ENCODE measurements at places on chromosomes 11 and 22. TPM values are rescaled to one million over a fixed set of nuclear protein-coding genes. Genes with fewer than 3 reads are reported as not detected.

- no peak for ATAC-seq
Measured at GRCh38 chr22:27115816-27116256, 458.4 kb downstream of the MIAT start.

- no peak for ATAC-seq
Measured at GRCh38 chr11:36500315-36500721, 9.8 kb downstream of the TRAF6 start.

GRCh38 chr11:78190871-78191538, 2.3 kb downstream of the USP35 start:
- no peak for ATAC-seq

GRCh38 chr22:25555586-25555985, 8.9 kb upstream of the GRK3 start:
- ATAC-seq: no peak

DNA sequence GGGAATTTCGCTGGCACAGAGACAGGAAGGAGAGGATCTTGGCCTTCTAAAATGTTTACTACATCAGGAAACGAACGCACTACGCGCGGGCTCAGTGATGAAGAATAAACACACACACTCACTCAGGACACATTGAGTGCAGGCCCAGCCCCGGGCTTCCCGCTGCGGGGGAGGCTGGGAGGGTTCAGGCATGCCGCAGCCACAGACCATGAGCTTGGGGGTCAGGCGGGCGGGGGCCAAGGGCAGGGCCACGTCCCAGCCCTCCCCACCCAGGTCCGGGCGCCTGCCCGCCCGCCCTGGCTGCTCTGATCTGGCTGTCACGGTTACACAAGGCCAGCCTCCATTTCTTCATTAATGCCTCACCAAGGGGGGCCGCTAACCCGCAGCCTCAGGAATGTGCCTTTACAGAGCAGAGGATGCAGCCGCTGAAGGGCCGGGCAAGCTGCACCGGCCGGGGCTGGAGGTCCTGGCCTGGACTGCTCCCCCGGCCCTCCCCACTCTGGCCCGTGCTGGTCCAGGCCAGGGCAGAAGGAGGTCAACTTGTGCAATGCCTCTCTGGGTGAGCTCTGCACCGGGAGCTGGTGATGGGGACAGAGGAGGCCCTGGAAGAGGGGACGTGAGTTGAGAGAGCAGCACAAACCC, 41.7 kb downstream of the IGF2 start:
- ATAC-seq: peak; percentile 82

DNA sequence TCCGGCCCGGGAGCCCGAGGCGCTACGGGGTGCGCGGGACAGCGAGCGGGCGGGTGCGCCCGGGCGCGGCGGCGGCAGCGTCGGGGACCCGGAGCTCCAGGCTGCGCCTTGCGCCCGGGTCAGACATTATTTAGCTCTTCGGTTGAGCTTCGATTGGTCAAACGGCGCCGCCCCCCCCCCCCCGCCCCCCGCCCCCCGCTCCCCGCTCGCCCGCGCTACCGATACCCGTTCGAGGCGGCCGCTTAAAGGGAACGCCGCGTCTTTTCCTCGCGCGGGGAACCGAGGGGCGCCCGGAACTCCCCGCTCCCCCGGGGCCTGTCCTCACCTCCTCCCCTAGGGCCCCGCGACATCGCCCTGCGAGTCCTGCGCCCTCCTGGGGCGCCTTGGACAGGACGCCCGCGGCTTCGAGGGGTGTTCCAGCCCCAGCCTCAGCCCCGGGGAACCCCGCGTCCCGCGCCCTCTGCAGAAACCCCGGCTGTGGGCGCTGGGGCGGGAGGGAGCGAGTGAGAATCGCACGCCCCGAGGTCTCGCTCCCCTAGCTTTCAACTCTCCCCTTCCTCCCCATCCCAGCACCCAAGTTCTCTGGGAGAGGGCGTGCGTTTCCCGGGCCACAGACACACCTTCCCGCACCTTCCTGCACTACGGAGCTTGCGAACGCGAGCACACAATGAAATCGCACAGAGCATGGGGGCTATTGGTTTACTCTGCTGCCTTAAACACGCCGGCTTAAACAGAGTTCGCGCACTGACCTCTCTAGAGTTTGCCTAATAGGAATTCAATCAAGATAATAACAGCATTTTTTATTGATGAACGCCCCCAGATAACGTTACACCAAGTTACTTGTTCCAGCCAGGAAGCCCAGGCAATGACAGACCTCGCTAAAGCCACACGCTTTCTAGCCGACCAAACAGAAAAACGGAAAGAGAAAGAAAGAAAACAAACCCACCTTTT, at the start of gene BDNF:
Gene BDNF, minus strand, starts transcription at position 105 of the 951 bp plus-strand sequence. CDS start 41,891 bp downstream, outside the sequence.
- peak; percentile 16 for ATAC-seq

- ATAC-seq: no peak
Measured at GRCh38 chr11:67396587-67397389, 4.9 kb downstream of the PPP1CA start.

DNA sequence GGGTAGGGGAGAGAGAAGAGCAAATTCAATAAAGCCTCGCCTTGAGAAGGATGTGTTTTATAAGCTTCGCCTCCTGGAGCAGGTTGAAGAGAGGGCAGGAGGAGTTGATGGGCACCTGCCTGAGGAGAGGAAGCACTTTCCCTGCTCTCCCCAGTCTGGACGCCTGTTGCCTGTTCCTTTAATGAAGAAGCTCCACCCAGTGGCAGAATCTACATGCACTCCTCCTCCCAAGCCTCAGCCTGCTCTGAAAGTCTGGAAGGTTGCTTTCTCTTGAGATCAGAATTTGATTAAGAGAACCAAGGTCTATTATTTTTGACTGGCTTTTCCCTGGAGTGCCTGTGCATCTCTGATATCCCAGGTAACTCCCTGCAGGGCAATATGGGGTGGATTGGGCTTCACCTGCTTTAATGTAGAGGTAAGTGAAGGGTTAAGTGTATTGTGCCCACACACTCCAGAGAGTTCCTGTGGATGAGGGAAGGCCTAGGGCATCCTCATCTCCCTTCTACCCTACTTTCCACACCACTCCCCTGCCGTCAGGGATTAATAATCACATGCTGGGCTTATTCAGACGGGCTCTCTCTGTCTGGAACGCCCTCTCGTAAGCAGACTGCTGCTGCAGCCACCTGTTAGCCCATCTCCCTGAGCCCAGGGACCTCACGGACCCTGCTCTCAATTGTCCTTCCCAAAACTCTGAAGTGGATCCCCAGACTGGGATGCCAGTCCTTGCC, 22.3 kb downstream of the NTM start:
- ATAC-seq: no peak

GRCh38 chr22:45742866-45743450, 71.3 kb downstream of the ATXN10 start:
- ATAC-seq: no peak

DNA sequence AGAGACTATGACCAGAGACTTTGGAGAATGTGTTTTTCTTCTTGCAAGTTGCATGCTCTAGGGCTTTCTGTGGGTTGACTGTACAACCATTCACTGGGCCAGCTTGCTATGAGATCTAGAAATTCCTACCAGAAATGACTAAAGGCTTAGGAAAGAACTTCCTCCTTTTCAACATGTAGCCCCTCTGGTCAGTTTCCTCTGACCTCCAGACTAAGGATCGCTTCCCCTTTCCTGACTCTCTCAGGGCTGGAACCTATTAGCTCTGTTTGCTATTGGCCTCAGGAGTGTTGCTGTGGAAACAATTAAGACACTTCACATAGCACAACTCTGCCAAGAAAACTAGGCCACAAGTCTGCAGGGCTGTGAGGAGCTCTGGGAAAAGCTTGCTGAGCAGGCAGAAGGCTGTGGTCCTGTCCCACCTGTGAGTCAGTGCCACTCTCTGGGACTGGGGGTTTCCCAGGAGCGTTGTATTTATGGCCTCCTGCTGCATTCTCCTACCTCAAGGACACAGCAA, 10.7 kb downstream of the CRY2 start:
- peak; percentile 56 for ATAC-seq

DNA sequence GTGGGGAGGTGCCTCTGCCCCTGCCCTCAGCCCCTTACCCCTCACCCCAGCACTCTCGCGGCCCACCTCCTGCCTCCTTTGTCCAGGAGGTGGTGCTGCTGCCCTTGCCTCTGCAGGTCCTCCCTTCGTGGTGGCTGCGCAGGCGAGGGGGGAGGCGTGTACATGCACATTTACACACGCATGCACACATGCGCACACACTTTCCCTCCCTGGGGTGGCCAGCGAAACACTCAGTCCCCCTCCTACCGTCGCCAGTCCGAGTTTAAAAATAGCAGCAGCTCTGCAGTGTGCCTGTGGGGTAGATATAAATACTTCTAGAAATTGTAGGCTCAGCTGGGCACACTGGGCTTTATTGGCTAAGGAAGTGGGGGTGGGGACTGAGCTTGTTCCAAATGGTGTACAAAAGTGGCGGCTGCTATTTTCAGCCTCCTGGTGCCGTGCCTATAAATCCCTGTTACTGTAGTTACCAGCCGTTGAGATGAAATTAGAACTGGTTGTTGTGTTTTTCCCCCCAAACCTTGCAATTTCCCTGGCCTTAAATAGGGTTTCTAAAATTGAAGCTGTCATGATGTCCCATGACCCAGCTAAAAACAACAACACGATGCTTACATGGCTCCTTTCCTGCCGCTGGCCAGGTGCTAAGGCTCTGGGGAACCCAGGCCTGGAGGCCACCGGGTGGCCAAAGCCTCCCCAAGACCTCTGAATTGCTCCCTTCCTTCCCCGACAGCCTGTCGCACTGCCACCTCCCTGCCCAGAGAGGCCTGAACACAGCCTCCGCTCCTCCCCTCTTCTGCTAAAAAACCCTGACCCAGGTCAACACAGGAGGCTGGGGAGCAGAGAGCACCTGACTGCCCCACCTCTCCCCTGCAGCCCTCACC, 12.4 kb downstream of the PICK1 start:
- ATAC-seq: peak; percentile 83

DNA sequence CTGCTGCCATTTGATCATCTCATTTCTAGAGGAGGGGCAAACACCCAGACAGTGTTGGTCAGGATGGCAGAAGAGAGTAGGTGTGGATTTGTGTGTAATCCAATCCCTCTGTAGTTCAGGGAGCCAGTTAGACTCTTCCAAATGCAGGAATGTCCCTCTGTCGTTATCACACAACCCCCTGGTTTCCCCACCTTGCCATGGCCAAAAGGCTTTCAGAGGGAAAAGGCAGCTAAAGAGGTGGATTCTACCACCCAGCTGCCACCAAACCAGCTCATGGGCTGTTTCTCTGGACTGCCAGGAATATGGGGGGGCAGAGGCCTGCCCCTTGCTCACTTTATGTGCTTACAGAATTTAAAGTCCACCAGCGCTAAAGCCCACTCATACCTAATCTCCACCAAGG, 18.1 kb downstream of the TSKU start:
- ATAC-seq: no peak

DNA sequence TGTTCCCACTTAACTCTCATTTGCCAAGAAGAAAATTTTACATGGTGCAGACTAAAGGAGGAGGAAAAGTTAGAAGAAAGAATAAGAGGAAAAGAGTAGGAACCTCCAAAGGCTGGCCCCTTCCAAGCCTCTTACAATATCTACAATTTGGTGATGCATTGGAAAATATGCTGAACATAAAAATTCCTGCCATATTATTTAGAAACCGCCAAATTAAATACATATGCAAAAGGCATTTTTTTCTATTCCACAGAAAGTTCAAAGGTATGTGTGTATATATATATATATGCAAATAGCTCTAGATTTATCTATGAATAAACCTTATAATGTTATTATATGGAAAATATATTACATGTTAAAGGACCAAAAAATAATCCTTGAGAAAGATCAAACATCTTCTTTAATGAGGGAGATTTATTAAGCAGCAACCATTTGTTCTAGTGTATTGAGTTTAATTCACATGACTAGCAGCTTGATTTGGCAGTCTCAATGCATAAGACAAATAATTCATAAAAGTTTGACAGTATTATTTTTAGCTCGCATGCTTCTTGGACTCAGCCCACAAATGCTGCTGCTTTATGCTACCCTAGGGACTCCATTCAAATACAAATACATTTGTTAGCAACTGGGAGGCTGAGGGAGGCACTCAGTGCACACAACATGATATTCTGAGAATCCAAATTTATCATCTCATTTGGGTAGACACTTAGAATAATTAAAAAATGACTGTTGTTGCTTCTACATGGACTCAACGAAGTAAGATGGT, 184.9 kb downstream of the SBF2 start:
- peak; percentile 66 for ATAC-seq

DNA sequence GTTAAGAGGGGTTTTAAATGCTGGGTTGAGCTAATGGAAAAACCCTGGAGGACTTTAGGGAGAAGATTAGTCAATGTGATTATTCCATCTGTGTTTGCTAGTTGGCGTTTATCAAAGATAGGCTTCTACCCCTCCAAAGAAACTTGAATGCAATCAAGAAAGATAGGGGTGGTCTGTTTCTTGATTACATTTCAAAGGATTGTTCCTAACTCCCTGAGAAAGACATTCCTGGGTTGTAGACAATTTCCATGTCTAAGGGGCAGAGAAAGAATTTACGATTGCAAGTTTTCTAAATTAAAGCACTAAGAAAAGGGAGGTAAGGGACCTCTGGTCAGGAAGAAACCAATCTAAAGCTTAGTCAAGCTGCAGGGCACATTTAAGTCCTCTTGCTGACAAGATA, 2268.7 kb downstream of the LRRC4C start:
- ATAC-seq: no peak

DNA sequence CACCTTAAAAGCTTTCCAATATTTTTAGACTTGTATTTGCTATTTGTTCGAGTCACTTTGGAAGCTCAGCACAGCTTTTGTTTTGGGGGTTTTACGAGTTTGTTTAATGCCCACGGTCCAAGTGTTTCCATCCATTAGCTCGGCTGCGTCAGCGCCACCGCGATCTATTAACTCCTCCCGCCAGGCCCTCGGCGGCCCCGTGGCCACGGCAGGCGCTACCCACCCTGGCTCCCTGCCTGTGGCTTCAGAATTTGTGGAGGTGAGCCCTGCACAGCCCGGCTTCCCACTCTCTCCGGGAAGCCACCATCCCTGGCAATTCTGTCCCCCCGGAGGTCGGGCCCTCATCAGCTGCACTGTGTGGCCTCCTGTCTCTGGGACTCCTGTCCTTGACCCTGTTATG, 648.5 kb downstream of the BRD1 start:
- ATAC-seq: no peak

DNA sequence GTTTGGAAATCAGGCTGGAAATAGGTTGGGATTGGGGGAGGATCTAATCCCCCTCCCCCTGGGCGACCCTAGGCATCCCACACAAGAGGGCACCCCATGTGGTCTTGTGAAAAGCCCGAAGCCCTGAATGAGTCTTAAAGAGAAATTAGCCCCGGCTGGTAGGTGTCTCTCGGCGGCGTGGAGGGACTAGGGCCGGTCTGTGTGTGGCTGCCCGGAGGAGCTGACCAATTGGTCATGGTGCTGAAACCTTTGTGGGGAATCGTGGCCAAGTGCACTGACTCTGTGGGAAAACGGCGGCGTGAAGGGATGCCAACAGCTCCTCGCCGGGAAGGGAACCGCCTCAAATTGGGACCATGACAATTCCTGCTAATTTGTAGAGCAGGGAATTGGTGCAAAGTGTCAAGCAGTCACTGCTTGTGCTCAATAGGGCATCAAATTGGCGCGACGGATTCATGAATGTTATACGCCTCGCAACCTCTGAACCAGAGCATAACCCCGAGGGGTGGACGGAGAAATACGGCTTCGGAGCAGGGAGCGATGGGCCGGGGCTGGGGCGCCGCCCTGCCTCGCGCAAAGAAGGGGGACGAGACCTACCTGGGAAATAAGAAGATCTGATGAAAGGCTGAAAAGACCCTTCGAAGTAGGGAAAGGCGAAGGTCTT, 1.5 kb downstream of the DBX1 start:
- ATAC-seq: no peak

GRCh38 chr11:30479899-30480298, 106.3 kb downstream of the MPPED2 start:
- ATAC-seq: no peak

The NOX4 gene
- 5.4 TPM for total RNA-seq

The PGA5 gene
- 0.54 TPM for total RNA-seq

The CCDC188 gene
- not detected for total RNA-seq

The BACE1 gene
- 23.8 TPM for total RNA-seq

The FERMT3 gene
- total RNA-seq: 16.9 TPM

The CASP5 gene
- total RNA-seq: not detected

The NEFH gene
- total RNA-seq: 1.2 TPM

Measured in gastroesophageal sphincter (tissue), 4 donors.